ENCODE measurements at places on chromosomes 4 and X.
A peak's percentile ranks its signal among the peaks of the same experiment; 100 is the strongest.

GRCh38 chrX:136767104-136767941 lies 13.4 kb downstream of the ARHGEF6 start:
- DNase-seq = peak; percentile 17

GRCh38 chr4:34091451-34091850 lies 2152.9 kb downstream of the ARAP2 start:
- no peak for DNase-seq

DNA sequence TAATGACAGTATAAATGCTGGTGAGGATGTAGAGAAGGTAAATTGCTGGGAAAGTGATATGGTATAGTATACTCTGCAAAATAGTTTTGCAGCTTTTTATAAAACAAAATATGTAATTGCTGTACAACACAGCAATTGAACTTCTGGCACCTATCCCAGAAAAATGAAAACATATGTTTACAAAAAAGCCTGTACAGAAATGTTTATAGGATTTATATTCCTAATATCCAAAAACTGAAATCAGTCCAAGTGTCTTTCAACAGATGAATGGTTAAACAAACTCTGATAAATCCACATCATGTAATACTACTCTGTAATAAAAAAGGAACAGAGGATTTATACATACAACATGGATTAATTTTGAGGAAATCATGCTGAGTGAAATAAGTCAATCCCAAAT lies 198.4 kb upstream of the ACTRT1 start:
- no peak for DNase-seq

GRCh38 chr4:77074981-77075855 lies 571 bp downstream of the CCNI start:
- no peak for DNase-seq

DNA sequence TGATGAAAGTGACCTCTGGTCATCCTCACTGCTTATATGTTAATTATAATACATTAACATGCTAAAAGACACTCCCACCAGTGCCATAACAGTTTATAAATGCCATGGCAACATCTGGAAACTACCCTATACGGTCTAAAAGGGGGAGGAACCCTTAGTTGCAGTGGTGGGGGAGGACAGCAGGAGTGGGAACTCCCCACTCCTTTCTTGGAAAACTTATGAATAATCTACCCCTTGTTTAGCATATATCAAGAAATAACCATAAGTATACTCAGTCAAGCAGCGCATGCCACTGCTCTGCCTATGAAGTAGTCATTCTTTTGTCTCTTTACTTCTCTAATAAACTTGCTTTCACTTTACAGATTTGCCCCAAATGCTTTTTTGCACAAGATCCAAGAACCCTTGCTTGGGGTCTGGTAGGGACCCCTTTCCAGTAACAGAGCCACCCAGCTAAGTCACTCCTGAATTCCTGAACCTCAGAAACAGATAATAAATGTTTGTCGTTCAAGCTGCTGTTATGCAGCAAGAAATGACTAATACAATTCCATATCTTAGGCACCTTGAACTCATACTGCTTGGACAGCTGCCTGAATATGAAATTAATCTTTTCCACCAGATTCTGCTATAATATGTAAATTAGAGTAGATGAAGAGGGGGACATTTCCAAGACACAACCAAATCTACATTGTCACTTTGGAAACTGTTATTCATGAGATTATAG lies 14.4 kb upstream of the REPS2 start:
- no peak for DNase-seq

DNA sequence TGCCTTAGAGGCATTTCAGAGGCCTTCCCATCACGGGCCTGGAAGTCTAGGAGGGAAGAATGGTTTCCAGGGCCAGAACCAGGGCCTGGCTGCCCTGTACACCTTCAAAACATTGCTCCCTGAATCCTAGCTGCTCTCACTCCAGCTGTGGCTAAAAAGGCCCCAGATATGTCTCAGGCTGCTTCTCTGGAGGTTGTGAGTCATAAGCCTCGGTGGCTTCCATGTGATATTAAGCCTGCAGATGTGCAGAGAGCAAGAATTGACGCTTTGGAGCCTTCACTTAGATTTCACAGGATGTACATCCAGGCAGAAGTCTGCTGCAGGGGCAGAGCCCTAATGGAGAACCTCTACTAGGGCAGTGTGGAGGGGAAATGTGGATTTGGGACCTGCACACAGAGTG lies 502.5 kb downstream of the GRXCR1 start:
- no peak for DNase-seq

- no peak for DNase-seq
These were observed 100.7 kb downstream of the SYNPO2 start for GRCh38 chr4:118989098-118990080.

- DNase-seq = no peak
These were observed 30.6 kb downstream of the GUCY1B1 start for GRCh38 chr4:155789391-155789790.

DNA sequence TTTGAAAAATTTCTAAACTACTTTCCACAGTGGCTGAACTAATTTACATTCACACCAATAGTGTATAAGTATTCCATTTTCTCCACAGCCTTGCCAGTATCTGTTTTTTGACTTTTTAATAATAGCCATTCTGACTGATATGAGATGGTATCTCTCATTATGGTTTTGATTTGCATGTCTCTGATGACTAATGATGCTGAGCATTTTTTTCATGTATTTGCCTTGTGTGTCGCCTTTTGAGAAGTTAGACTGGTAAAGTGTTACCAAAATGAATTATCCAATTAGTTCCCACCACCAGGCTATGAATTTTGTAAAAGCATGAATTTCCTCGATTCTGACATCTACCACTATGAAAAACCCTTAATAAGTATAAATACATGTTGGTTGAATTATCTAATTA lies 242.2 kb upstream of the GK2 start:
- DNase-seq = no peak

- DNase-seq = no peak
These were observed 65.0 kb downstream of the INPP4B start for GRCh38 chr4:142781114-142781513.

DNA sequence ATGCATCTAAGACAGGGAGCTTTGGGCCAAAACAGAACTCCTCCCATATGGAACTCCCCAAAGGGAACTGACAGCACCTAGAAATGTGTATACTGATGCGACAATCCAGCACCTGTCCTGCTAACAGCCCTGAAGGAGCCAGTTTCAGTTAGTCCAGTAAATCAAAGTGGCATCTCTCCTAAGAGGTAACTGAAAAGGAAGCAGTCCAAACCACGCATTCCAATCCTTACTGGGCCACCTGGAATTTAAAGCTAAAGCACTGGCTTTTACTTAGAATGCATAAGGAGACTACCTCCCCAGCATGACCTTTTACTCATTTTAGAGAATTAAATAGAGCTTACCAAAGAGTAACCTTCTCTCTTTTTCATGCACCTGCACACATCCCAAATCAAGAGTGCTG lies 586.8 kb upstream of the PITX2 start:
- no peak for DNase-seq

DNA sequence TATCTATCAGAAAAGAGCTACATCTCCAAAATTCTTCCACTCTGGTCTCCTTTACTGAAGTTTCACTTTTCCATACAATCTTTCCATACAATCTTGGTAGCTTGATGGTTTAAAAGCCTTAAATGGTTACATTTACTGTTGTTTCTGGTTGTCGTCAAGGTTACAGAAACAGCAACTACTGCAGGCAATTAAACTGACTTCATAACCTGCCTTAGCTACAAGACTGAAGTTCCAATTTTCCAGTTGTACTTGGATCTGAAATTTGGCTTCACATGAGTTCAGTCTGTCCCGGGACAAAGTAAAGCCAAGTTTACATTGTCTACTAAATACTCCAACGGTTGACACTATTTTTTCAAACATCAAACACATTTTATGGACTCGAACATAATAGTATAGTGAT lies 326.4 kb downstream of the ANKRD50 start:
- DNase-seq = no peak

GRCh38 chr4:98516441-98517217 lies 141.8 kb downstream of the TSPAN5 start:
- peak; percentile 55 for DNase-seq

DNA sequence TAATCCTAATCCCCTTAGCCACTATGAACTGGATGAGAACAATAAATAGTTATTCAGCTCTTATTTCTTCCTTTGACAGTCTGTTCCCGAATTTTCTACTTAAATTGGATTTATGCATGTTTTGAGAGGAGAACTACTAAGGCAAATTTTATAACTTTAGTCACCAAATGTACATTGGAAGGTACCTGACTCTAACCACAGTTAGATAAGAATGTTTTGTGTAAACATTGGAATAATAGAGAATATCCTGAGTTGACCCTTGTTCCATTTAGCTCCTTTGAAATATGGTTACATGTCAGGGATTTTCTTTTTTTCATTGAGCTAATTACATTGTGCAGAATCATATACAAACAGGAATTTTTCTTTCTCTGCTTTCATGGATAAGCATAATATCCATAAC lies 202.6 kb downstream of the TLL1 start:
- no peak for DNase-seq

DNA sequence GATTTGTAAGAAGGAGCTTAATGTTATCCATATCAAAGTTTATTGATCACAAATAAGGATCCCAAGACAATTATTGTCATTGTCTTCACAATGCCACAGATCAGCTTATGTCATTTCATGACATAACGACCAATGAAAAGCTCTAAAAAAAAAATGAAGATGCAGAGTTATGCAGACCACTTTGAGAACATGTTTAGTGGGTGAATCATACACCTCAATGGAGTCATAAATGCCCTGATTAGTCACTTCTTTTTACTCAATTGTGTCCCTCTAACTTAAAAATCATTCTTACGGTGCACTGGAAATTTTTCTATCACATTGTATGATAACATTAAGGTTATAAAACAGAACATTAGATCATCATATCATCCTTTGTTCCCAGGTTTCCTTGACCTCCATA lies 87.6 kb upstream of the GABRG1 start:
- no peak for DNase-seq

GRCh38 chr4:162401021-162401420 lies 237.2 kb upstream of the FSTL5 start:
- DNase-seq = no peak

GRCh38 chr4:173213296-173213695 lies 44.7 kb downstream of the GALNT7 start:
- DNase-seq = no peak

DNA sequence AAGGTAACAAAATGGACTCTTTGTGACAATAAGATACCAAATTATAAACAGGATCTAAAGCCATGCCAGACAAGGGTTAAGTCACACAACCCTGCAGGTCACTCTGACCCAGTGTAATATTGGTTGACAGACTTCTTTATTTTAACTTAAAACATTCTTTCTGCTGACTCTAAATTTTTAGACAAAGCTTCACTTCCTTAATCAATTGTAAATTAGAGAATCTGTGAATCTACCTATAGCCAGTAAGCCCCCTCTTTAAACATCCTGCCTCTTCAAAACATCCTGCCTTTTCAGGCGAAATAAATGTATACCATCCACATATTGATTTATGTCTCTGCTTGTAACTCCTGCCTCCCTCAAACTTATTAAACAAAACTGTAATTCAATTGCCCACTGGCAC lies 14.2 kb downstream of the NUDT6 start:
- no peak for DNase-seq

DNA sequence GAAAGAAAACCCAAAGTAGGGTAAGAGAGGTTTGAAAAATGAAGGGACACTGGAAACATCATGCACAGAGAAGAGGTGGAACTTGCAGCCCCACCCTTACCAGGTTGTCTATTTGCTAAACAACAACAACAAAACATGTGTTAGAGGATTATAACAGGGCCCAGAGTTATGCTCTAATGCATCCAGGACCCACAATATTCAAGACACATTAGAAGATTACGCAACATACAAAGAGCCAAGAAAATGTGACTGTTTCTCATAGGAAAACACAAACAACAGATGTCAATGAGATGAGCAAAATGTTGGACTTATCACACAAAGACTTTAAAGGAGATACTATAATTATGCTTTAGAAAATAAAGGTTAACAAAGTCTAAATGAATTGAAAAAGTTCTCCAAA lies 128.5 kb downstream of the LRBA start:
- DNase-seq = no peak

DNA sequence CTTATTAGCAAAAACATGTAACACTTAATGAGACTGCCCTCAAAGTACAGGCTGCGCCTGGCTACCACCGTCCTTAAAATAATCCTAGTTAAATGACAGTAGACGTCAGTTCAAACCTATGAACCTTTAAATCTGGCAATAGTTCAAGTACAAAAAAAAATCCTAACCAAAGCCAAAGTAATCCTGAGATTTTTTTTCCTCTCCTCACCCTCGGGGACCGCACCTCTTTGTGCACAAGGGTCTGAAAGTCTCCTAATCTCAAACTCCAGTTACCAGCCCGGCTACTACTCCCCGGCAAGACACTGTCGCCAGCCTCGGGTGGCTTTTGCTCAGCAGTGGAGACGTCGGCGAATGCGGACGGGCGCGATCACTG lies 439 bp downstream of the SEC31A start:
- DNase-seq = peak; percentile 29

GRCh38 chr4:89364541-89364940 lies 56.9 kb upstream of the GPRIN3 start:
- peak; percentile 82 for DNase-seq

DNA sequence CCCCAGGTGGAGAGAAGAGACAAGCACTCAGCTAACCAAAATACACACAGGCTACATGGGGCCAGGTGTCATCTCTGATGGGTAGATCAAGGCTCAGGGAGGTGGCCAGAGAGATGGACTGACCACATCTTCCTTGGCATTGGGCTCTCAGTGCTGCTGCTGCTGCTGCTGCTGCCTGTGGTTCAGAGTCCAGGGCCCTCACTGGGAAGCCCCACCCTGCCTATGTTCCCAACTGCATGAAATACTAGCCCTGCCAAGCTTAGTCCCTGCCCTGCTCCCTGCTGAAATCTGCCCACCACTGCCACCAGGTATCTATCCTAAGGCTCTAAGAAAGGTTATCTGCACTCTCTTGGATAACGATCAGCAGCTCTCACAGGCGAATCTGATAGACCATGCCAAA lies 118.7 kb downstream of the EFHC2 start:
- no peak for DNase-seq

DNA sequence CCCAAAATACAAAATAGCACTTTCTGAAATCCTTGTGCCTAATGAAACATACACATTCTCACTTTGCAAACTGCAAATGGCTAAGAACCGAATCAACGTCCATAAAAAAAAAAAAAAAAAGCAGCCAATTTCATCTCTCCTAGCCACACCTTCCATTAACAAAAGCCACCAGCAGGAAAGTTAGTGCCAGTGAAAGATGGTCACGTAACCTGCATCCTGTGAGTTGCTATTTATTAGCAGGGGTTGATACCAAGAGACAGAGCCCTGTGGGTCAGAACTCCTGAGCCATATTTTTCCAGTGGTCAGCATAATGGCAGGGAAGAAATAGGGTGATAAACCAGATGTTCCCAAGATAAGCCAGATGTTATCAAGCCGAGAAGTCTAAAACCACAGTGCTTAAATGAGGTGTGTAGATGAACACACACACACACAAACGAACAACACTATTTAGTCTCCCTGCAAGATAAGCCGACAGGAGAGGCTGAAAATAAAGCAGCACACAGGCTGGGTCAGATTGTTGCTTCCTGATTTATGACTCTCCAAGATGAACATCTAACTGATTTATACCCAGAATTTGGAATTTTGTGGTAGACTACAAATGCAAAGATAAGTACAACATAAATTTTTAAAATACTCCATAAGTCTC lies 11.5 kb downstream of the PPARGC1A start:
- DNase-seq = no peak

- DNase-seq = no peak
These were observed 229.4 kb upstream of the GALNTL6 start for GRCh38 chr4:171583790-171584189.
